Activated CD4-positive, CD25-positive, alpha-beta regulatory T cell (primary cell): ENCODE measurements at places on chromosomes 2 and 18.

DNA sequence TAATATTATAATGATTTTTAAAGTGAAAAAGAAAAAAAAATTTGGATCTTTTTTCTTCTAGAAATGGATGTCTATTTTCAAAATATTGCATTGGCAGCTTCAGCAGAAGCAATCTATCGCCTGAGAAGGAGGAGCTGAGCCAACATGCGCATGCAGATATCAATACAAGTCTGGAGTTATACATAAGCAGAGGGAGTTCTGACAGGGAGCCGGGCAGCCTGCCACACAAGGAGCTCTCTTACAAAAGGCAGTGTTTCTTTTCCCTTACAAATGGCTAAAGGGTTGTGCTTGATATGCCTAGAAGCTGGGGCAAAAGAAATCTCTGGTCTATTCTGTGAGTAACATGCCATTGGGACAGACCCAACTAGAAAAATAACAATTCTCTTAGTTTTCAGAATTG lies 291.9 kb upstream of the TRIB2 start:
- no peak for DNase-seq

DNA sequence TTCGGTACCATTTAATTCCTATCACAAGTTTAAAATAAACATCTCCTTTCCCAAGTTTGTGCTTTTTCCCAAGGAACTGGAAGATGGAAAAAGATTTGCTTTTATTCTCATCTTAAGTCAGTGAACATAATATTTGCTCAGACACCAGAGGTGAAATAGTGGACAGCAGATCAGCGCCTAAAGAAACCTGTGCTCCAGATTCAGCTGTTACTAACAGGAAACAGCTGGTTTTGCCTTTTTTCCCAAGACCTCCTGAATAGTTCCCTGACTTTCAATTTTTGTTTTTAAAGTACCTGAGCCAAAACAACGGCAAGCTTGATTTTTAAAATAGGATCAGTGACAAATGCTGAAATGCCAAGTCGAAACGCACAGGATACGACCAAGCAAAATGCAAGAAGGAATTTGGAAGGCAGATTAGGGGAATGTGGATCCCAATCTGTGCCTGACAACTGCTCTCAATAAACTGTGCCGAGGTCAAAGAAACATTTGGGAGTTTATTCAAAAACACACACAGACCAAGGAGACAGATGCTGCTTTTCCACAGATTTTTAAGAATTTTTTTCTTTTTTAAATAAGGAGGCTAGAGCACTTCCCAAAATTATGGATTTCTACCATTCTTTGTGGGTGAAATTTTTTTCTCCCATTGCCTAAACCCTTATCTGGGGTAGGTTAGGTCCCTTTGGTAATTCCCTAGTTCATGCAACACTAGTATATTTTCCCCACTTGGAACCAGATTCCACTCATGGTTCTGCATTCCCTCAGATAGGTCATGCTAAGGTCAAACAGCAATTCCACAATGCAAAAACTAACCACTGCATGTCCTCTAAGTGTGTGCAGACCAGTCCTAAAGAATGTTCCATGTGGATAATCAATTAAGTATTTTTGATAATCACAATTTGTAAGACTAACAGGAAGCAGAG lies 121.5 kb upstream of the PDE1A start:
- no peak for DNase-seq

GRCh38 chr2:57182916-57183315 lies 863.7 kb upstream of the VRK2 start:
- no peak for DNase-seq

- no peak for DNase-seq
Measured at GRCh38 chr2:191041418-191042161, 27.6 kb upstream of the STAT1 start.

DNA sequence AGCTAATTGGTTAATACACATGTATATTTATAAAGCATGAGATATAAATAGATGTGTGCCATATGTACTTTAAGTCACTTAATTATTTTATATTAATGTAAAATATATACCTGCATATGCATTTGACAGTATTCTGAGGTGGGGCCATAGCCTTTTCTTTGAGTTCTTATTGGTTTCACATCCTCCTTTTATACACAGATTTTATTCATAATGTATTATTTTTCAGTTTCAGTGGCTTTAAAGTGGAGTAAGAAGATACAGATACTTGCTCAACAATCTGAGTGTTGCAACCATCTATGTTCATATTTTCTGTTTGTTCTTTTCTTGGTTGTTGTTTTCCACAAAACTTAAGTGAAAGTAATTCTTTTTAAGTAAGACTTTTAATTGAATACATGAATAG lies 436.5 kb downstream of the RND3 start:
- DNase-seq = no peak

- DNase-seq = no peak
Measured at GRCh38 chr18:46447323-46447722, 209.7 kb downstream of the LOXHD1 start.

GRCh38 chr2:173886613-173887012 lies 78.6 kb downstream of the SP3 start:
- no peak for DNase-seq

DNA sequence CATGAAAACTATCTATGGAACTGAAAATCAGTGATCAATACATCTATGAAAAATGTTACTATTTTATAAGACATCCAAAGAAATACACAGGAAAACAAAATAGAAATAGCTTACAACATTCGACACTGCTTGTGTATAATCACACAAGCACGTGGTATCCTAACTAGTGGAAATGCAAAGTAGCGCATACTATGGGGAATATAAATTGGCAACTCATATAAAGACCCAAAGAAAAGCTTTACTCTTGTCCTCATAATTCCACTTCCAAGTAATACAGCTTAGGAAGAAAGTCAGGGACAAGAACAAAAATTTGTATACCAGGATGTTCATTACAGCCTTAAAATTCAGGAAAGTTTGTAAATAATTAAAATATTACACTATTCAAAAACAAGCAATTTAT lies 384.6 kb downstream of the NRXN1 start:
- DNase-seq = no peak

- DNase-seq = no peak
Measured at GRCh38 chr2:1546023-1546591, 132.8 kb downstream of the TPO start.

- DNase-seq = no peak
Measured at GRCh38 chr2:73703675-73704074, 33.5 kb downstream of the TPRKB start.

- DNase-seq = no peak
Measured at GRCh38 chr18:54466248-54467005, 108.7 kb downstream of the C18orf54 start.

DNA sequence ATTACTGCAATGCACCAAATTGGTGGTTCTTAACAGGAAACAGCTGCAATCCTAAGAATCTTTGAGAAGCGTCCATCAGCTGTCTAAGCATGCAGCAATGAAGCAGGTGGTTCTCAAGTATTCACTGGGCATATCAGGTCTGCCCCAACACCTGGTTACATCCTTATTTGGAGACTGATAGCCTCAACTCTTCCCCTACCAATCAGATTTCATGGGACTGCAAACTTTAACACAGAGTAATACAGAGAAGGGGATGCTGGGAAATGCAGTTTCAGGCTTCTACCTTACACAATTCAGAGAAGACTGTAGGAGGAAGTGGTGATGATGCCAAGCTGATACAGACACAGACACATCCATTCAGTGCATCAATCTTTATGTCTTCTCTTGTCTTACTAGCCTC lies 240.5 kb downstream of the BCL2 start:
- DNase-seq = no peak

DNA sequence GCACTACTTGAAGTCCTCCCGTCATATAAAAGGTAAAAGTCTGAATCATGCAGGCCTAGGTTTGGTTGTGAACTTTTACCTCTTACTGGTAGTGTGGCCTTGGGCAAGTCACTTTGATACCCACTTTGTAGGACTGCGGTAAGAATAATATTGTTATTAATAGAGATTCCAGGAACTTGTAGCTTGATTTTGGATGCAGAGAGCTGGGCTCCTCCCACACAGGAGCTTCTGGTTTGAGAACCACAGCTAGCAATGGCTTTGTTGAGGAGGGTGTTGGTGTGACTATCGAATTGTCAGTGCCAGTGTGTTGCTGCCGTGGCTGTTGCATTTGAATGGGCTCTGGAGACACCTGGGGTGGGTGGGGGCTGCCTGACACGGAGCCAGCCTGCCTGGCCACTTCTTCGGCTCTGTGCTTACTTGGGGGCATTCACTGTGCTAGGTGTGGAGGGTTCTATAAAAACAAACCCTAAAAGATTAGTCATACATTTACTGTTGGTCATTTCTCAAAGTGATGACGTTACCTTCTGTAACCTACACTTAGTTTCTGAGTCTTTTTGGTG lies 38.5 kb downstream of the ASAP2 start:
- no peak for DNase-seq

DNA sequence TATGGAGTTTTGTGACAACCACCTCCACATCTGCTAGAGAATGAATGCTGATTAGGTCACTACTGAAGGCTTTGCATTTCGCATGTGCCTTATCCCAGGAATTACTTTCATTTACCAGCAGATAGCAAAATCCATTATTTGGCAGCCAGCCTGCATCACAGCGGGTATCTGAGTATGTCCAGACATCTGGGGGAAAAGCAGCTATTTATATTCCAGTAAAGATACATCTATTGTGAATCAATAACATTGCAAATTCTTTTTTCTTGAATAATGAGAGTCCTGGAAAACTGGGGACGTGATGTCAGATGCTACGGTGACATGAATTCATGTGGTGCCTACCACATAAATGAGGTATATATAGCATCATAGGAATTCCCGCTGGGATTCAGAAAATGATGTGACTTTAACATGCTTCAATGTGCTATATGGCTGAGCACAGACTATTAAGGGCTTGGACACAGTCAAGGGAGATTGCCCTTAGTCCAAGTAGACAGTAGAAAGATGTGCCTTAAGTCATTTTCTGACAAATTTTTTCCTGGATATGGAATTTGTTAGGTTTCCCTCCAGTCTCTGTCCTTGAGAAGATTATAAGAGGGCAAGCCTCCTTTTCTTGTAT lies 84.2 kb upstream of the CD302 start:
- DNase-seq = no peak

- no peak for DNase-seq
Measured at GRCh38 chr2:15553519-15553918, 7.6 kb downstream of the NBAS start.

DNA sequence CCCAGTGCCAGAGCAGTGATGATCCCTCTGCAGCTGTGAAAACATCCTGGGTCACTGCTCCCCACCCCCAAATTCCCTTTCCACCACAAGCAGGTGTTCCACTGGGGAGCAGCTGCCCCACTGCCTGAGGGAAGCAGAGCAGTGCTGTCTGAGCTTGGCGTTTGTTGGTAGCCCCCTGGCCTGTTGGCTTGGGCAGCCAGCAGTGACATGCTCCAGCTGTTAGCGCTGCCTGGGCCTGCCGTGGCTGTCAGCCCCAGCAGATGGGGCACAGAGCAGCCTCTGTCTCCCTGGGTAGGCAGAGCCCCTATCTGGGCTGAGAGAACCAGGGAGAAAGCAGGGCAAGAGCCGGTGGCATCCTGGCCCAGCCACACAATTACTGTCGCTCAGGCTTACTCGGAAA lies 247.7 kb downstream of the GLI2 start:
- DNase-seq = no peak

DNA sequence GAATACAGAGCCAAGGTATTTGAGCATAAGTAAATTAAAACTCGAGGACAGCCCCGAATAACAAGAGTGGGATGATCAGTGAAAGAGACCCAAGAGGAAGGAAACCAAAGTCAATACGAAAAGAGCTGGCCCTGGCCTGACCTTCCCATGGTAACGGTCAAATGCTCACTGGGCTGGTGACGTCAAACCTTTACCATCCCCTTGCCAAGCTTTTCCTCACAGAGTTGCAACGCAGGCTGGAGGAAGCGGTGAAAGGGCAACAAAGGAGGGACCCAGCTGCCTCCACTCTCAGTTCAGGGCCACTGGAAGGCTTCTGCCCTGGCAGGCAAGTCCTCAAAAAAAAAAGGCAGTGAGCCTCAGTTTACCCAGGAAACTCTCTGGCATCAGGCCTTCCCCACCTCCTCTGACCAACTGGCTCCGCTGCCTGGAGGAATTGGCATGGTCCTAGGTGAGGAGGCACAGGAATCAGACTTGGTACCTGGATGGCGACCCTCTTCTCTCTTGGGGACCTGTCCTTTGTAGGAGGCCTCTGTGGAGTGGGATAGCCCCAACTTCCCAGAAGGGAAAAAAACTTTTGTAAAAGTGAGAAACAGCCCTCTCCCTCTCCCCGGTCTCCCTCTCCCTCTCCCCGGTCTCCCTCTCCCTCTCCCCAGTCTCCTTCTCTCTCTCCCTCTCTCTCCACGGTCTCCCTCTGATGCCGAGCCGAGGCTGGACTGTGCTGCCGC lies 212.4 kb downstream of the ANAPC1 start:
- DNase-seq = no peak

GRCh38 chr2:103145739-103146138 lies 383.9 kb downstream of the TMEM182 start:
- DNase-seq = no peak

DNA sequence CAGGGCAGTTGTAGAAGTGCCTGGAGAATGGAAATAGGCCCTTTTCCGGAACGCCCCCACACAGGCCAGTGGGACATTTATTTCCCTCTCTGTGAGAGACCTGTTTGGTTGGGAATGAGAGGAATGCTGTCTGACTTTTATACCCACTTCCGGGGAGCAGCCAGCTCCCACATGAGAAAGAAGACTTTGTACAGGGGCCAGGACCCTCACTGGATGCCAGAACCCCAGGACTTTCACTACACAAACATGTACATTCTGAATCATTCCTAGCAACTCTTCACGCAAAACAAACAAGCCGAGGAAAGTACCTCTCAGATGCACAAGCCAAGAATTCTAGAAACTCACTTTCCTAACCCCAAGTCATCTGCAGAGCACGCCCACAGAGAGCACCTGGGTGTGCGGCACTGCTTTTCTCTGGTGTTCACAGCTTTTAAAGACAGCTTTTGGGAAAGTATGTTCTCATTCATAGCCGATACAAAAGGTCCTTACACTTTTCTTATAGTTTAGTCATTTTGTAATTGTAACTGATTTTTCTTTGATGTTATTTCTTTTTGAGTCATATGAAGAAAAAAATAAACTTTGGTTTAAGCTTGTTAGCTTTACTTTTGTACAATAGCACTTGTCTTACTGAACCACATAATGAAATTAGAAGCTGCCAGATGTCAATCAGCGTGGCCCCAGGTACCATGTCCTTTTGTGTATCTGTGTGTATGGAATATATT lies 856.1 kb upstream of the ID2 start:
- DNase-seq = no peak

- no peak for DNase-seq
Measured at GRCh38 chr2:215611609-215612386, 175.9 kb upstream of the FN1 start.

DNA sequence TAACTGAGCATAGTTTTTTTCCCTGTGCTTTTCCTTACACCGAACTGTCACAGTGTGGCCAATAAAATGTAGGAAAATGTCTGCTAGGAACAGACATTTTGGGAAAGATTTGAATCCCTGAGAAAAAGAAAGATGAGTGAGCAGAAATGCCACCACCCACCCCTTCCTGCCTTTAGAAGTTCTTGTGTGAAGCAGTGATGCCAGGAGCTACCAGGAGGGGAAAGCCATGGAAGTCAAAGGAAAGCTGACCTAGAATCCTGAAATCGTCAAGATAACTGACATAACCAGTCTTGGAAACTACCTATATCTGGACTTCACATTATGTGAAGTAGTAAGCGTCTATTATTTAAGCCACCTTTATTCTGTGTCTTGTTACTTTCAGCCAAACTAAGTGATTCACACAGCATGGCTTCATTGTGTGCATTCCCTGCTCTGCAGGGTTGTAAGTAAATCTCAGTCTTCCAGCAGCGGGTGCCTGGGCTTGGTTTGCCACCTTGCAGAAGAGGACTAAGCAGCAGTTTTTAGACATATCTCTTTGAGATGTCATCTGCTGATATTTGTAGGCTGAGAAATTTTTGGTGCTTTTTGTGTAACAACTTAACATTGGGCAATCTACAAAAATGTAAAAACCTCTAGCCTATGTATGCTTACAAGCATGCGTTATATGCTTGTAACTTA lies 11.2 kb upstream of the SPRED2 start:
- no peak for DNase-seq
